Myometrial cell (primary cell): ENCODE measurements at places on chromosomes 5 and 9. TPM values are rescaled to one million over a fixed set of nuclear protein-coding genes. Genes with fewer than 3 reads are reported as not detected.

Gene ABO
- not detected in 2 replicates for total RNA-seq

Gene KLHL3
- 1.4 and 3.2 TPM in 2 replicates for total RNA-seq

Gene TMEM171
- 8.7 and 9.8 TPM in 2 replicates for total RNA-seq

Gene ZNF454
- total RNA-seq: 0.53 and 8.1 TPM in 2 replicates

Gene TLX3
- not detected in 2 replicates for total RNA-seq

Gene CCDC192
- not detected in 2 replicates for total RNA-seq

Gene FLT4
- 0.18 TPM in 1 of 2 replicates, not detected in the other for total RNA-seq

Gene SIT1
- not detected in 2 replicates for total RNA-seq

Gene WNT8A
- not detected in 2 replicates for total RNA-seq

Gene MORN5
- total RNA-seq: not detected in 2 replicates
